ENCODE measurements at places on chromosomes 13 and 19.

DNA sequence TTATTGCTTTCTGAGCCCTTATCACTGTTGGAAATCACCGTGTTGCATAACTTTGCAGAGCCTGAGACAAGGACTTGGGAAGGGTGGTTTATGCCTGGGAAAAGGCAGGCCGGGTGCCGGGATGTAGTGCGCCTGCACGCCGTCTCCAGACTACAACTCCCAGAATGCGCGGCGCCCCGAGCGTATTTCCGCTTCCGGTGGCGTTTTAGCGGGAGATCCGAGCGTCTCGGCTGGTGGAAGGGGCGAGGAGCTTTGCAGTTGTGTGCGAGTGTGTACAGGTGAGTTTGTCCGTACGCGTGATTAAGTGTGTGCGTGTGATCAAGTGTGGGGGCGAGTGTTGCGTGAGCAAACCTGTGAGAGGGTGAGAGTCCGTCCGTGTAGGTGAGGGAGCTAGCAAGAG is 75.4 kb downstream of the PEG3 start:
- DNase-seq = peak; percentile 78

DNA sequence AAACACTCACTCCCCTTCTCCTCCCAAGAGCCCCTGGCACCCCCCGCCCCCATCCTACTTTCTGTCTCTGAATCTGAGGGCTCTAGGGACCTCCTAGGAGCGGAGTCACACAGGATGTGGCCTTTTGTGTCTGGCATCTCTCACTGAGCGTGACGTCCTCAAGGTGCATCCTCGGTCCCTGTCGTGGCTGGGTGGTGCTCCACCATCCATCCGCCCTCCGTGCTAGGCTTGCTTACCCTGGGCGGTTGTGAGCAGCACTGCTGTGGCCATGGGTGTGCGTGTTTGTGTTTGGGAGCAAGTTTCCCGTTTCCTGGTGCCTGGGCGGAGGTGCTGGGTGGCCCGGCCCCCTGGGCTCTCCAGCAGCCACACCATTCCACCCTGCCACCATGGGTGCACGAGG is 12.2 kb downstream of the PLEKHJ1 start:
- DNase-seq = no peak

GRCh38 chr13:75440100-75440499 is 41.9 kb downstream of the TBC1D4 start:
- DNase-seq = no peak

- no peak for DNase-seq
These were observed 6.9 kb downstream of the SBSN start for GRCh38 chr19:35521124-35521743.

- DNase-seq = no peak
These were observed 1160.6 kb downstream of the PCDH9 start for GRCh38 chr13:66069570-66069969.

- no peak for DNase-seq
These were observed 101.4 kb downstream of the RNF17 start for GRCh38 chr13:24865163-24865953.

GRCh38 chr19:6260912-6261650 is 18.7 kb downstream of the MLLT1 start:
- no peak for DNase-seq

- no peak for DNase-seq
These were observed 1.3 kb upstream of the DOCK9 start for GRCh38 chr13:98979012-98979660.

GRCh38 chr19:47036097-47036651 is 12.2 kb downstream of the TMEM160 start:
- DNase-seq = no peak

DNA sequence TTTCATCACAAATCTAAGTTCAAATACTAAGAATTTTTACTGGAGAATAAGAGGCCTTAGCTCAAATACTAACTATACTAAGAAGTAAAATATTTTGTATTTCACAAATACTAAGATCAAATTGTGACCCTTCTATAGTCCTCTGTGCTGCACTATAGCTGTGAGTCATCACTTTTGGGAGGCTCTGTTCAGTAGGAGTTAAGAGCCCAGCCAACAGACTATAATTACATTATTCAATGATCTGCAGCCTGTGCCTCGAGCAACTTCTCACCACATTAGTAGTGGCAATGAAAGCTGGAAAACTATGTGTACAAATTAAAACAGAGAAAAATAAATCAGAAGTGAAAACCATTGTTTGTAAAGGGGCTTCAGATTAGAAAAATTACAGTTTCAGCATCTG is 147.3 kb upstream of the GPC6 start:
- DNase-seq = no peak

- peak; percentile 24 for DNase-seq
These were observed 77.0 kb downstream of the LRRC63 start for GRCh38 chr13:46288570-46289259.

DNA sequence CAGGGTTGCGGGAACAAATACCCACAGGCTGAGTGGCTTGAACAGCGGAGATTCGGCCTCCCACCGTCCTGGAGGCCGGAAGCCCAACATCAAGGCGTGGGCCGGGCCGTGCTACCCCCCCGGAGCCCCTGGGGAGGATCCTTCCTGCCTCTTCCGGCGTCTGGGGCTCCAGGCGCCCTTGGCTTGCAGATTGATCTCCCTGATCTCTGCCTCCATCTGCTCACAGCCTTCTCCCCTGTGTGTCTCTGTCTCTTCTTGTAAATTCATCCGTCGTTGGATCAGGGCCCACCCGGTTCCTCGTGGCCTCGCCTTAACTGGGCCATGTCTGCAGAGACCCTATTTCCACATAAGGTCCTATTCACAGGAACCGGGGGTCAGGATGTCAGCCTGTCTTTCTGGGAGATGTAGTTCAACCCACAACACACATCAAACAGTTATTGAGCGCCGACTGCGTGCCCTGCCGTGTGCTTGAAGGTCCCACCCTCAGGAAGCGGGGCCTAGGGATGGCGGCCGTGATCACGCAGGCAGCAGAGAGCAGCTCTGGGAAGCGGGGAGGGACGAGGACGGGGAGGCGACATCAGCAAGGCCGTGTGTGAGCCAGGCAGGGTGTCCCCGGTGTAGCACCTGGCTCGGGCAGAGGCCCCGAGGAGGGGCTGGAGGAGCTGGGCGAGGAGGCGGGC is 21.3 kb downstream of the HCN2 start:
- peak; percentile 28 for DNase-seq

DNA sequence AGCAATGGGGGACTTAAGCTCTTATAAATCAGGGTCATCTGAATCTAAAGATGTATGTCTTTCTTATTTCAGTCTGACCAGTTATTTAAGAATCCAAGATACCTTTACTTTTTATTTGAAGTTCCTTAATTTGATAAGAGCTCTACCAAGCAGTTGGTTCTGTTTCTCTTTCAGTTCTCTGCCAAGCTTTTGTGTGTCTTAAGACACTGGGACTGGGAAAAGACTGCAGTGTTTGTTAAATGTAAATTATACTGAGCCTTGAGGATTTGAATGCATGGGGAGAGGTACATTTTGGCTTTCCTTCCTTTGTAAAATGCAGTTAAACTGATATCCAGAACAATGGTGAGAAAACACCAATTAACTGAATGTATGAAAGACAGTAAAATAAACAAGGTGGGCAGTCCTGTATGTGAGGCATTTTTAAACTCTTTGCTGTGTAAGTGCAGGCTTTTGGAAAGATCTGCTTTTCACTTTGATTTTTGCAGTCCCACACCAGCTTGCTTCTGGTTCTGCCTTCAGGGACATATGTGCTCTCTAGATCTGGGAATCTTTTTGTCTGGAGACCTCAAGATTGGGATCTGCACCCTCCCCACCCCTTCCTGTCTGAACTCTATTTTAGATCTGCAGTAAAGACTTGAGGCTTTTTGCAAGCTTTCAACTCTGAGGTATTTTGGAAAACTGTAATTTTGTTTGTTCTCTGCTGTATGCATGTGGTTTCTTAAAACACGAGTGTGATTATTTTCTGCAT is 77.6 kb downstream of the LRCH1 start:
- no peak for DNase-seq

DNA sequence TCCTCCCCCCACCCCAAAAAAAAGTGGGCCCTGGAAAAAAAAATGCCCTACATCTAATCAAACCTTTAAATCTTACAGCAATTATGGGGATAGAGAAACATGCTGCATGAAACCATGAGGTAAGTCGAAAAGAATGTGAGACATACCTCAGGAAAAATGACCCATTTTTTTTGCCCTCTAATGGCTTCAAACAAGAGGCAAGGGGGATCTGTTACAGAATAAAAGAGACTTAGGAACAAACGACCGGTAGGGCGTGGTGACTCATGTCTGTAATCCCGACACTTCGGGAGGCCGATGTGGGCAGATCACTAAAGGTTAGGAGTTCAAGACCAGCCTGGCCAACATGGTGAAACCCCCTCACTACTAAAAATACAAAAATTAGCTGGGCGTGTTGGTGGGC is 8.4 kb downstream of the RGL3 start:
- no peak for DNase-seq

DNA sequence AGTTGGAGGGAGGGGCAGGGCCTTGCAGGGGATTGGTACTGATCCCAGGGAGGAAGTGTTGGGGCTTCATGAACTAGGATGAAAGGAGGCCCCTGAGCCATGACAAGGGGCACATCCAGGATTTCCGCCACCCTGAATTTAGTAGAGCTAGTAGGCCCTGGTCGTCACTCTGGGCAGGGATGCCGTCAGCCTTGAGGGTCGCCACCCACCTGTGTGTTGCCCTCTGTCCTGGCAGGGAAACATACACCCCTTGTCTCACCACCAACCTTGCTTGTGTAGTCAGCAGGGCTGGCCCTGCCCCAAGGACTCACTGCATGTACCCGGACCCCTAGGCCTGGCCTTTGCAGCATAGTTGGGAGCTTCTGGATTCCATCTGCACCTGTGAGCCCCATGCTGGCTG is 9.4 kb upstream of the QTRT1 start:
- DNase-seq = no peak

DNA sequence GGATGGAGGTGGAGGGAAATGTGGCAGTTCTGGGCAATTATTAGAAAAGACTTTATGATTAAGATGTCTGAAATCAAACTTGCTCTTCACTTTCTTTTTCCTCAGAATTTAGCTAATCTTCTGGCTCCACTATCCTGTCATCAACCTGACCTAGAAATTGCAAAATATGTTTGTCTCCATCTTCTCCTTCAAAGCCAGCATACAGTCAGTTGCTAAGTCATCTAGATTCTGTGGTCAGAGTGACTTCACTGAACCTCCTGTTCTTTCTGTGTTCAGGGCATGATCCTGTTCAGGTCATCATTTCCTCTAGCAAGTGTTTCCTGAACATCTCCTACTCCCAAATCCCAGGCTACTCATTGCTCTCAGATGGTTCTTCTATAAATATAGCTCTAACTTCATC is 10.8 kb upstream of the CCNA1 start:
- DNase-seq = no peak

GRCh38 chr19:18856385-18857126 is 24.8 kb downstream of the UPF1 start:
- no peak for DNase-seq

DNA sequence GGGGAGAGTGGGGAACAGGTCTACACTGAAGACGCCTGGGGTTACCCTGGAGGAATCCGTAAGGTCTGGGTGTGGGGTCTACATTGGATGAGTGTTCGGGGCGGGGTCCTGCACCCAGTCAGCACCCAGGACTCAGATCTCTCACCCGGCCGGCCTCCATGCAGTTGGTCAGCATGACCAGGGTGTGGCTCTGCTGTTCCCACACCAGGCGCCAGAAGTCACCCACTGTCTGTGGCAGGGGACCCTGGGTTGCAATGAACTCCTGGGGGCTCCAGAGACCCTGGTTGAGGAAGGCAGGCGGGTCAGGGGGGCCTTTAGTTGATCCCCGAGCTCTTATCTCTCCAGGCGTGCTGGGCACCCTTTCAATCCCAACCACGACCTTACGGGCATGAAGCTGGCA is 6.0 kb upstream of the SYT5 start:
- no peak for DNase-seq

GRCh38 chr13:83272652-83273240 is 609.5 kb downstream of the SLITRK1 start:
- peak; percentile 11 for DNase-seq

- no peak for DNase-seq
These were observed 34.1 kb upstream of the GAS6 start for GRCh38 chr13:113897966-113898365.

DNA sequence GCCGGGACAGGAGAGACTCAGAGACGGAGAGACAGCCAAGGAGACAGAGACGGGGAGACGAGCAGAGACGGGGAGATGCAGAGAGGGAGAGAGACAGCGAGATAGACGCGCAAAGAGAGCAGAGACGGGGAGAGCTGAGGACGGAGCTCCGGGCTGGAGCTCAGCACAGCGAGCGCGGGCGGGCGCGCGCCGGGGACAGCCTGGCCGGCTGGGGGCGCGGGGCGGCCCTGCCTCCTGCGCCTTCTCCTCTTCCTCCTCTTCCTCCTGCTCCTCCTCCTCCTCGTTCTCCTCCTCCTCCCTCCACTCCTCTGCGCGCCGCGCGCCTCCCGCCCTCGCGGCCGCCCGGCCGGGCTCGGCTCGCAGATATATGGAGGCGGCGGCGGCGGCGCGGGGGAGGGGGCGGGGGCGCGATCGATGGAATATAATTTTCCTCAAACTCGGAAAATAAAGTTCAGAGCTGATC is at the start of gene ERFL:
Gene ERFL, minus strand, starts transcription at position 229 of the 463 bp plus-strand sequence. CDS start 15,530 bp downstream, outside the sequence.
- DNase-seq = no peak

DNA sequence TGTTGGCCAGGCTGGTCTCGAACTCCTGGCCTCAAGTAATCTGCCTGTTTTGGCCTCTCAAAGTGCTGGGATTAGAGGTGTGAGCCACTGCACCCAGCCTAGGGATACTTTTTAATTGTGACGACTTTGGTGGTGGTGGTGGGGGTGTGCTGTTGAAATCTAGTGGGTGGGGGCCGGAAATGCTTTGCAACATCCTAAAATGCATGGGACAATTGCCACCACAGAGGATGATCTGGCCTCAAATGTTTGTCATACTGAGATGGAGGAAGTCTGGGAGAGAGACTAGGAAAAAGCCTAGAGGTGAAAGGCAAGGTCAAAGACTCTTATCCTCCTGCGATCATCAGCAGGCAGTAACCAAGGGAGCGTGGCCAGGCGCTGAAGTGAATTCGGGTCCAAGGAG is 1.4 kb downstream of the NWD1 start:
- no peak for DNase-seq

- DNase-seq = no peak
These were observed 1.7 kb downstream of the CXCL17 start for GRCh38 chr19:42441049-42441445.

- DNase-seq = no peak
These were observed 22.5 kb downstream of the DHRS12 start for GRCh38 chr13:51781246-51782022.

- DNase-seq = peak; percentile 37
These were observed 4.1 kb downstream of the C1QTNF9 start for GRCh38 chr13:24313439-24313838.

GRCh38 chr19:36851898-36852297 is 1.2 kb downstream of the ZNF345 start:
- DNase-seq = no peak
